ENCODE measurements at places on chromosomes 5 and 9. TPM values are rescaled to one million over a fixed set of nuclear protein-coding genes. Genes with fewer than 3 reads are reported as not detected.

Gene OTULINL
- total RNA-seq = 0.18 TPM

Gene CDKN2B-AS1
- 1.1 TPM for total RNA-seq

Gene TMEM252
- not detected for total RNA-seq

Gene PAPPA
- total RNA-seq = 12.4 TPM

Gene WNK2
- total RNA-seq = not detected
